ENCODE measurements at places on chromosomes 2 and 18.

DNA sequence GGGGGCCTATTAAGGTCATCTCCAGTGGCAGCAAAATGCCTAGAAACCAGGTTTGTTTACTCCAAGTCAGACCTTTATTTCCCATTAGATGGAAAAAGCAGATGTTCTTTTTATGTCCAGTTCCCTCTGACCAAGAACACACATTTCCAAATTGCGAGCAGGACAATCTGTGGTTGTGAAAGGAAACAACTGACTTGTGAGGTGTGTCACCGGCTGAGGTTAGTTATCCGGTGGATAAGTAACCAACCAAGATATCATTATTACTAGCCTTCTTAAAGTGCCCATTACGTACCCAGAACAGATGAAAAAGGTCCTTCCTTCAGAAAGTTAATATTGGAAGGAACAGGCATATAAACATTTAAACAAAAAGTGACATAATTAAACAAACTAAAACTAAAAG, 112.9 kb downstream of the THADA start:
- DNase-seq = no peak

DNA sequence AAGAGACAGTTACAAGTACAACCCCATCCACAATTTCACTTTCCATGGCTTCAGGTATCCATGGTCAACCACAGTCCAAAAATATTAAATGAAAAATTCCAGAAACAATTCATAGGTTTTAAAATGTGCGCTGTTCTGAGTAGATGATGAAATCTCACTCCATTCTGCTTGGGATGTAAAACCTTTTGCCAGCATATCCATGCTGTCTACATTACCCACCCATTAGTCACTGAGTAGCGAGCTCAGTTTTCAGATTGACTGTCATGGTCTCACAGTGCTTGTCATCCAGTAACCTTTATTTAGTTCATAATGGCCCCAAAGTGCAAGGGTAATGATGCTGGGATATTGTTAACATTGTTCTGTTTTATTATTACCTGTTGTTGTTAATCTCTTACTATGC, 40.5 kb downstream of the SMAD4 start:
- DNase-seq = no peak

DNA sequence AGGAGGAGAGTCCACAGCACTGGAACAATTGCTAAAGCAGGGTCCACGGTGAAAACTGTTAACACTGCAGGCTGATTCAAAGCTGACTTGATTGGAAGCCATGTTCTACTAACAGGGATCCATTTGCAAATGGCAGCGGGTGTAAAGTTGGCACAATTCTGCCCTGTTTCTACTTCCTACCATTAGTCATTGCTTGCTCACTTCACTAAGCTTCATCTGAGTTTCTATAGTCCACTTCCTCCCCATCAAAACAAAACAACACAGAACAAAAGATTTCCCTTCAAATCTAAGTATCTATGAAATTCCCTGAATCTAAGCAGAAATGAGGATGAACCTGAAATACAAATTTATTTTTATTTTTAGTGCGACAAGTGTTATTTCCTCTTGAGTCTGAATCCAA, 187.4 kb upstream of the SOX11 start:
- no peak for DNase-seq

DNA sequence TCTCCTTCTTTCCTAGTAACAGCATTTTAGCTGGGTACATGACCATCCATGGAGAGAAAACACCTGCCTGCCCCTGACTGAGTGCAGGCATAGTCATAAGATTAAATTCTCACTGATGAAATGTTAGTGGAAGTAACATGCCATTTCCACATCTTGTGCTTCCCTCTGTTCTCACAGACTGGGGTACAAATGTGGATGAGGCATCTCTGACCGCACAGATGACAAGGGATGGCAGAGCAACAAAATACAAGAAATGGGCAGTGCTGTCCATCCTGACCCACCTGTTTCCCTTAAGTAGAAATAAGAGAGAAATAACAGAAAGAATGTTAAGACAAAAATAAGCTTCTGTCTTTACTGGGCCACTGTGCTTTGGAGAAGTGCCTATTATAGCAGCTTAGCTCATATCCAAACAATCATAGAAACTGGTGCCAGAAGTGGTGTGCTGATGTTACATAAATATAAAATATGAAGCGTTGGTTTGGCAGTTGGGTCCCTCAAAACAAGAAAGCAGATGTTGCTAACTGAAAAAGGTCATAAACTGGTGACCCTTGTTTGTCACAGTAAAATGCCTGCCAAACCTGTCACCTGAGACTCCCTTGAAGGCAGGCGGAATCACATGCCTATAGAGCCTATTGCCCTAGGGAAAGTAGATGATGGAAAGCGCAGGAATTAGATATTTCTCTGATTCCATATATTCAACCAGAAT, 72.4 kb upstream of the CCDC150 start:
- DNase-seq = no peak

DNA sequence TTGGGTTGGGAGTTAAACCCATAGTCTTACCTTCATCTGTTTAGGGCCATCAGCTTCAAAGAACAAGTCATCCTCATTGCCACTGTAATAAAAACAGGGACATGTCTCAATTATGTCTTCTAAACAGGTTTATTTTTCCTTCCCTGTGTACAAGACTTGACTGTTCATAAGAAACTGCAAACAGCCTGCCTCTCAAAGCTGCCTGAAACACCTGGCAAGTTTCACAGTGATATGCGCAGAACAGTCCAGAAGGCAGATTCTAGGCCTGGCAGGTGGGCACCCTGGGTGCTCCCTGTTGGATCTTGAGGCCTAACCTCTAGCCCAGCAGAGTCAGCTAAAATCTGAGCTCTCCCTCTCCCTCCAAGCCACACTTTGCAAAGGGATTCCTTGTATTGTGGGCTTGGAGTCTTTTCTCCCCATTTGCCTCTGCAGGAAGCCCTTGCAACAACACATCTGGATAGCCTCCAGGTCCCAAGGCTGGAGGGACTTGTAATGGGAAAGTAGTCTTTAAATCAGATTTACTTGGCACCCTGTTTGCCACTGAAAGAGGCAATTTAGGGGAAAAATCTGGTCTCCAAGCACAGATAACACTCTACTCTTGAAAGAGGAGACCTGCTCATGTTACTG, 930 bp downstream of the IL1B start:
- no peak for DNase-seq

DNA sequence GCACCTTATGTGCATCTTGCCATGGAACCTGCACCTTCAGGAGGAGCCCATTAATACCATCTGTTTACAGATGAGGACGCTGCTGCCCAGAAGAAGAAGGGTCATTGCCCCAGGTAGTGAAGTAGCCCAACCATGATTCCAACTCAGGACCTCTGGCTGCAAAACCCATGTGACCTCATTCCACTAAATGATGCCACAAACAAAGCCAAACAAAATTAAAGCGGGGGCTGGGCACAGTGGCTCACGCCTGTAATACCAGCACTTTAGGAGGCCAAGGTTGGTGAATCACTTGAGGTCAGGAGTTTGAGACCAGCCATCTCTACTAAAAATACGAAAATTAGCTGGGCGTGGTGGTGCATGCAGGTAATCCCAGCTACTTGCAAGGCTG, 202.1 kb downstream of the EIPR1 start:
- no peak for DNase-seq

DNA sequence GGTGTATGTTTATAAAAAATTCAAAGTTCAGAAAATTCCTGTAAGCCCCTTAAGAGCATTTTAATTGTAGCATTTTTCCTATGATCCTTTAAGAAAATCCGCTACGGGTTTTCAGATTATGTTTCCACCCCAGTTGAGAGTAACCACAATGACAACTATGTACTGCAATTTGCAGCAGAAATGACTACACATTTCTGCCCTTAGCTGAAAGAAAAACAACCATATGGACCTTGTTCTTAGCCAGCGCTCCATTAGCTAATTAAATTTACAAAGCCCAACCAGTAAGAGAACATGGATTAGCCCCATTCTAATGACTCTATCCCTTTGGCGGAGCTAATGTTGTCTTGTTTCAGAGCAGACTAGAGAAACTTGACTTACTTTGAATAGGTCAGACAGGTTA, 247.6 kb downstream of the SLC8A1 start:
- DNase-seq = no peak

DNA sequence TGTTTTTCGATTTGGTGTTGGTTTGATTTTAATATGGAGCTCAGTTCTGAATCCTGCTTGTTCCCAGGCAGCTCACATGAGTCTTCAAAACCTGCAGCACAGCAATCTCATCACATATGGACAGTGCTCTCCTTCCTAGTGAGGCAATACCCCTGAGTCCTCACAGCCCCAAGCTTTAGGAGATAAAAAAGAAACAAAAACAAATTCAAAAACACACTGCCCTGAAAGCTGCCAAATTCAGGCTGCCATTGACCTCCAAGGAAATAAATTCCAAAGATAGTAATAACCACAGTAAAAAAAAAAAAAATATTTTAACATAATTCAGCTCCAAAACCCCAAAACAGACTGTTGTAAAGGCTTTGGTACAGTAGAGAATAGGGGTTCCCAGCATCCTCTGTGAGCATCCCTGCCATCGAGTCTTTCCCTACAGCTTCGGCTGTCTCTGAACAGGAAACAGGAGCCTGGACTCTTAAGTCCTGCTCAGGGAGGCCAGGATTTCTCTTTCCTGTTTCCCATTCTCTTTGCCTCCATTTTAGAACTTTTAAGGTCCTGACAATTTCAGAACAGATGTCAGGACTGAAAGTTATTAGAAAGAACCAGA, 14.7 kb upstream of the SP3 start:
- no peak for DNase-seq

DNA sequence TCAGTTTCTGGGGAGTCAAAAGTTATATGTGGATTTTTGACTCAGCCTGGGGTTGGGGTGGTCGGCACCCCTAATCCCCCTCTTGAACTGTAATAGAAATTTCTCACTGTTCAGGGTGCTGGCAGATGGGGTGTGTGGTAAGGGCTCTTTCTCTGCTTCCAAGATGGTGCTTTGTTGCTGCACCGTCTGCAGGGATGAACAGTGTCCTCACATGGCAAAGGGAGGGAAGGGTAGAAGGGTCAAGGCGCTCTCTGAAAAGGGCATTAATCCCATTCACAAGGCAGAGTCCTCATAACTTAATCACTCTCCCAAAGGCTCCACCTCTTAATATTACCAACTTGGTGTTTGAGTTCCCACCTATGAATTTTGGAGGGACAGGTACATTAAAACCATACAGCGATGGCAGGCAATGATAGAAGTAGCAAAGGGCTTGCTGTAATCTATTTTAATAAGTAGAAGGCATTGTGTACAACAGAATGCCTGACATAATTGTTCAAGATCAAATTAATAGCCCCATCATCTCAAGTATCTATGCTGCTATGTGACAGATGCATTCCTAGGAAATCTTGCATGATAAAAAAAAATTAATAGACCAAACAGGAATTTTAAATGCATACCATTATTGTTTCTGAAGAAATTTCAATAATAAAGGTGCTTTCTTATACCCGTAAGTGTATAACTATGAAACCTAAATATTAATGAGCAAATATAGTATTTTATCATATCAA, 28.1 kb downstream of the MMADHC start:
- no peak for DNase-seq

DNA sequence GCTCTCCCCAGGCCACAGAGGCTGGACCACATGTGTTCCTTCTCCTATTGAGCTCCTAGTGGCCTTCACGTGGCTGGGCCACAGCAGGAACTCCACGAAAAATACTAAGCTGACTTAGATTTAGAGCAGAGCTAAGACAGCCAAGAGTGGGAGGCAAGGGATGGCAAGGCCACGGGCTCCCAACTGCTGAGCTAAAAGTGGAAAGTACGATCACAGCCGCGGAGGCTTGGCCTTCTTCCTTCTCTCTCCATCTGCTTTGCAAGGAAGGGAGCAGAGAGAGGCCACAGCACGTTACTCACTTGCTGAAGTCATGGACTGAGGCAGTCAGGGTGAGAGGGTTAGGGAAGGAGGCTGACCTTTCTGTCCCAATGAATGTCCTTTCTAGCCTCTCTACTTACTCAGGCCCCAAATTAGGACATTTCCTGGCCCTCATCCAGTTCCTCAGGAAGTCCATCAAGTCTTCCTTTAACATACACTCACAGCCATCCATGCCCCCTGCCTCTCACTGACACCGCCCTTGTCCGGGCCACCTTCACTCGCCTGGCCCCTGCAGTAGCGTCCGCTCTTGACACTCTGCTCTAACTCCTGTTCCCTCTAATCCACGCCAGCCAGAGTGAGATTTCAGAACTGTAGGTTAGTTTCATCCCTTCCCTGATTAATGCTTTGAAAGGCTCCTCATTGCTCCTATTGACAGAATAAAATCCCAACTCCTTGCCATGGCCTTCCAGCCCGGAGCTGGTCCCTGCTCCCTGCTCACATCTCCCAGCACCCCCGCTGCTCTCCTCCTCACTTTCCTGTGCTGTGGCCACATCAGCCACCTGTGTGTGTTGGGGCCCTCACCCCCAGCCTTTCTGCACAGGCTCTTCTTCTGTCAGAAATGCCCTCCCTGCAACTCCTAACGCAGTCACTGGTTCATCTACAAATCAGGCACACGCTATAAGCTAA, 204.2 kb downstream of the CYP26B1 start:
- no peak for DNase-seq

GRCh38 chr2:28332696-28333095, 60.0 kb upstream of the FOSL2 start:
- DNase-seq = no peak

DNA sequence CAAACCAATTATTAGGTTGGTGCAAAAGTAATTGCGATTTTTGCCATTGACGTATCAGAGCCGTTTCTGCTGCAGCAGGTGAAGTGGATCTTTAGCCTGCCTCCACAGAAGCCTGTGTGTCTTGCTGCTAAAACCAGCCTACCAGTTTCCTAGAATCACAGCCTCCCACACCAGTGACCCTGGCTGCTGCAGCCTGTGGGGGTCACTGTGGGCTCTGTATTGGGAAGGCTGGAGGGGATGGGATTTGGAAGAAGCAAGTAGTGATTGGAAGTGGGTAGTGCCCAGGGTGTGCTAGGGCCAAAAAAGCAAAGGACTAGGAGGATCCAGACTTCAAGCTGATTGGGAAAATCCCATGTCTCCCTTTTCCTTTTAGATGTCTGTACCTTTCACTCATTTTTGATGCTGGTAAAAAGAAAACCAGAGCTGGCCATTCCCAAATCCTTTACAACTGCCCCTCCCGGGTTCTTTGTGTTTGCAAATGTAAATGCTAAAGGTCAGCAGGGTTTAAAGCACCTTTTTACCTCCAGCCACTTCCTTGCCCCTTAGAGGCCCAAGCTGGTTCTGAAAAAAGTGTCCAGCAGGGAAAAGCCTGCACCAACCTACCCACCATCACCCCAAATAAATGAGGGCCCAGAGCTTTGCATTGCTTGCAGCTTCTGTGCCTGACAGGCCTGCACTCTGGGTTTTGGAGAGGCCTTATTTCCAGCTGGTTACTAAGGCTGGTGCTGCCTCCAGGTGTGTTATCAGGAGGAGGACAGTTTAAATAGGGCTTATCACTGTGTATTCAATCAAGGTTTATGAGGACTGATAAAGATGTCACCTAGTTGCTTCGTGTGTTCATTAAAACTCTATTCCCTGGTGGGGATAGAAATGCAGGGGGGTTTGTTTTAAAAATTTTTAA, 172.0 kb downstream of the MIB1 start:
- DNase-seq = no peak

GRCh38 chr2:172865422-172865821, 129.8 kb downstream of the RAPGEF4 start:
- DNase-seq = no peak

Data from stimulated activated CD8-positive, alpha-beta memory T cell treated with anti-CD3 and anti-CD28 coated beads, Interleukin-7, amount 100 ng/mL, for 1 hour (primary cell).